Activated T-cell treated with anti-CD3 and anti-CD28 coated beads, Interleukin-2, amount 50 U/mL, for 72 hours (primary cell): ENCODE measurements at places on chromosomes 2 and 18. TPM values are rescaled to one million over a fixed set of nuclear protein-coding genes. Genes with fewer than 3 reads are reported as not detected.

DNA sequence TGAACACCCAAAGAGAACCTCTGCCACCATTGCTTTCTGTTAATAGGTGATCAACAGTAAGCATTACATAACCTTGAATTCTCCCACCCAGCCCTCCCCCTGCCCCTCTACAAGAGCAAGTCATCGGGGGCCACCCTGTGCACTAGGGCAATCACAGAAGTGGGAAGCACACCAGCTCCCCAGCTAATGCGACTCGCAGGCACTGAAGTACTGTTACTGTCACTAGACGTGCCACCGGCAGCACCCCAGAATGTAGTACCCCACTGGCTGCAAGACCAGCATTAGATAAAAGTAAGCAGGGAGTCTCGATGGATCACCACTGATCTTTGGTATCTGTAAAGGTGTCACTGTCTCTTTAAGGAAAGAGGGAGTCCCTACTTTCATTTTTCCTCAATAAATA lies 167.6 kb downstream of the FAM210A start:
- DNase-seq, result no peak
- no peak overlapping the region for H3K27ac ChIP-seq

GRCh38 chr2:222504719-222505118 lies 80.4 kb downstream of the SGPP2 start:
- H3K4me1 ChIP-seq, result no peaks in the 10 kb centered on the region
- DNase-seq, result no peak
- H3K27ac ChIP-seq, result no peak overlapping the region
- H3K36me3 ChIP-seq, result no peaks in the 10 kb centered on the region
- H3K4me3 ChIP-seq, result no peak overlapping the region

Gene GAL3ST2
- 0.53 TPM for total RNA-seq

- no peak for DNase-seq
- no peak overlapping the region for H3K27ac ChIP-seq
- H3K36me3 ChIP-seq, result peaks cover 2% of the 10 kb centered on the region
- no peak overlapping the region for H3K4me3 ChIP-seq
Measured at GRCh38 chr2:223786236-223786635, 51.1 kb downstream of the AP1S3 start.

Gene HRH4
- total RNA-seq, result 0.16 TPM

DNA sequence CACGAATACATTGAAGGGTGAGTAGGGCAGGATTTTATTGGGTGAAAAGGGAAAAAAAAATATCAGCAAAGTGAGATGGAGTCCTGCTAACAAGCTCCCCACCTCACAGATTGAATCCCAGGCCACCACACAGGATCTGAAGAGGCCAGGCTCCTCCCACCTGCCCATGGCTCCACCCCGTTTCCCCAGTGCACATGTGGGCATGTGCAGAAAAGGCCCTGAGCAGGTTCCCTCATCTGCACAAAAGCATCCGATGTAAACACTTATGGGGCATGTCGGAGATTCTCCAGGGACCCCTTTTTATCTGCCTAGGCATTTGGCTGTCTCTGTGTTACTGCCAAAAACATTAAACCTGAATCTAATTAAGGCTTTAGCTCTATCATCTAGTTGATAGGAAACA lies 35.2 kb downstream of the SKA1 start:
- no peaks in the 10 kb centered on the region for H3K36me3 ChIP-seq
- no peak overlapping the region for H3K27ac ChIP-seq
- H3K4me3 ChIP-seq, result no peak overlapping the region
- no peaks in the 10 kb centered on the region for H3K4me1 ChIP-seq

Gene SKA1
- total RNA-seq, result 63.2 TPM

DNA sequence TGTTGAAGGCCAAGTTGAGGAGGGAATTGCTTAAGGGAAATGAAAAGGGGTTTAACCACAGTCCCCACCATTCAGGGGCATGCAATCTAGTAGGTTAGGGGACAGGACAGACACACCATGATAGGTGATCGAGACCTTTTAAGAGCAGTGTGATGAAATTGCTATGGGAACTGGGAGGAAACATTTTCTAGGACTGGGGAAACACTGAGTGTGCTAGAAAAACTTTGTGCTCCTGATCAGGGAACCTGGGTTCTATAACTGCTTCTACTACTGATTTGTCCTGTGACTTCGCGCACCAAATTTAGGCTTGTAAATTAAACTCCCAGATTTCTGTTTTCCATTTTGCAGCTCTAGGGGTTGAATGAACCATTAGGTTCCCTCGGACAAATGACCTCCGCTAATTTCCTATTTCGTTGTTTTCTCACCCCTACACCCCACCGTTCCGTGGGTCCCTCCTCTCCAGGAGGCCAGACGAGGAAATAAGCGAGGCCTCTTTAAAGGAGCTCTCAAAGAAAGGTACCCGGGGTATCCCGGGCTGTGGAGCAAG lies 371 bp upstream of the LCLAT1 start:
- peaks cover 66% of the 10 kb centered on the region for H3K4me1 ChIP-seq
- DNase-seq, result no peak
- H3K27ac ChIP-seq, result peak overlapping the region; percentile 92

Gene PRKAG3
- total RNA-seq, result not detected

Gene SERPINB4
- not detected for total RNA-seq

DNA sequence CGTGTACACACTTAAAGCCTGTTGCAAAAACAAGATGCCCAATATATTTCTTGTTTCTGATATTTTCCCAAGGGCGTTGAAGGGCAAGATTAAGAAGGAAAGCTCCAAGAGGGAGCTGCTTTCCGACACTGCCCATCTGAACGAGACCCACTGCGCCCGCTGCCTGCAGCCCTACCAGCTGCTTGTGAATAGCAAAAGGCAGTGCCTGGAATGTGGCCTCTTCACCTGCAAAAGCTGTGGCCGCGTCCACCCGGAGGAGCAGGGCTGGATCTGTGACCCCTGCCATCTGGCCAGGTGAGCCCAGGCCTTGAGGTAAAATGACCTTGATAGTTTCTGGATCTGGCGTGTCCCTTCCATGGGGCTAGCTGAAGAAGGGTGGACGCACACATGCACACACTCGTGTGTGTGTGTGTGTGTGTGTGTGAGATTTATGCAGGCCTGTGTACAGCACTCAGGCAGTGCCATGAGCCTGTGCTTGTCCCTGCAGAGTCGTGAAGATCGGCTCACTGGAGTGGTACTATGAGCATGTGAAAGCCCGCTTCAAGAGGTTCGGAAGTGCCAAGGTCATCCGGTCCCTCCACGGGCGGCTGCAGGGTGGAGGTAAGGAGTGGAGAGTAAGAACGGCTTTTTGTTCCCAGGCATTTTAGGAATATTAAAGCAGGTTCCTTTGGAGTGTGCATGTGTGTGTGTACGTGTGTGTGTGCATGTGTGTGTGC lies 23.6 kb downstream of the MLPH start:
- no peaks in the 10 kb centered on the region for H3K4me1 ChIP-seq
- no peak overlapping the region for H3K27ac ChIP-seq
- H3K27me3 ChIP-seq, result peaks cover 34% of the 10 kb centered on the region

DNA sequence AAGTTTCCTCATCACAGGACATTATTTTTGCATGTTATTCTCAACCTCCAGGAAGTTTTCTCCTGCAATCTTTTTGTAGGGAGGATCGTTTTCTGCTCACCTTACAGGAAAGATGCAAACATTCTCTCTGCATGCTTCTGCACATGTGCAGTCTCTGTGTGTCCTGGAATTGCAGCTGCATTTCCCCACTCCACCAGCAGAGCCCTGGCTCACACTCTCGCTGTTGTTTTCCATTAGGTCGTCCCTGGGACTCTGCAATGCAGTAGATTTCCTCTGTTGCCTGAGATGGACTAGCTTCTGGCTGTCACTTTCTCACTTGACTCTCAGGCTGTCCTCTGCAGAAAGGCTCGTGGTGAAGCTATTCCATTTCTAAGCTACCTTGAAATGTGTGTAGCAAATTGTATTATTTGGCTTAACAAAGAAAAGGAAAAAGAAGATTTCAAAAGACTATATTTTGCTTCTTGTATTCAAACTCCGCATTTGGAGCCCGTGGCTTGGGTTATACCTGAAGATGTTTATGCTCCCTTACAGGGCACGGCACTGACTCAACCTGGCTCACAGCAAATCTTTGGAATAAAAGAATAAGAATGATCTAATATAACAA lies 346.7 kb downstream of the RAD51AP2 start:
- H3K36me3 ChIP-seq, result no peaks in the 10 kb centered on the region
- H3K27ac ChIP-seq, result no peak overlapping the region
- H3K4me1 ChIP-seq, result no peaks in the 10 kb centered on the region
- no peaks in the 10 kb centered on the region for H3K27me3 ChIP-seq
- H3K4me3 ChIP-seq, result no peak overlapping the region
